Stimulated activated CD8-positive, alpha-beta memory T cell treated with anti-CD3 and anti-CD28 coated beads, Interleukin-2, amount 100 ng/mL, for 1 hour (primary cell): ENCODE measurements at places on chromosomes 6 and 20.

DNA sequence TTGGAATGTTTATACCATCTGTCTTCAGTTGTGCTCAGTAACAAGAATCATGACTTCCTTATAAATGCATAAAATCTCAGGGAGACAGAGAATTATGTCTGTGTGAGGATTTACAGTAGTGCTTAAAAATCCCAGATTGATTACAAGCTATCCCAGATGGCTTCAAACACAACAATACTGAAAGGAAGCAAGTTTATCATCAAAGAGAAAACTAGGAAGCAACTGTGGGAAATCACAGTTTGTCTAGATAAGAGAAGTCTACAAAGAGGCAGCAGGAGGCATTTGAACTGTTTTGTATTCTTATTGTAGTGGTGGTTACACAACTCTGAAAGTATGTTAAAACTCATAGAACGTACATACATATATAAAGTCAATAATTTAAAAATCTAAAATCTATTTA lies 104.4 kb upstream of the SALL4 start:
- DNase-seq: no peak

GRCh38 chr6:119077391-119077642 lies 1.1 kb downstream of the FAM184A start:
- no peak for DNase-seq

- no peak for DNase-seq
These were observed 49.7 kb downstream of the GOPC start for GRCh38 chr6:117552618-117553017.

GRCh38 chr6:142294679-142295078 lies 7.1 kb upstream of the ADGRG6 start:
- no peak for DNase-seq

DNA sequence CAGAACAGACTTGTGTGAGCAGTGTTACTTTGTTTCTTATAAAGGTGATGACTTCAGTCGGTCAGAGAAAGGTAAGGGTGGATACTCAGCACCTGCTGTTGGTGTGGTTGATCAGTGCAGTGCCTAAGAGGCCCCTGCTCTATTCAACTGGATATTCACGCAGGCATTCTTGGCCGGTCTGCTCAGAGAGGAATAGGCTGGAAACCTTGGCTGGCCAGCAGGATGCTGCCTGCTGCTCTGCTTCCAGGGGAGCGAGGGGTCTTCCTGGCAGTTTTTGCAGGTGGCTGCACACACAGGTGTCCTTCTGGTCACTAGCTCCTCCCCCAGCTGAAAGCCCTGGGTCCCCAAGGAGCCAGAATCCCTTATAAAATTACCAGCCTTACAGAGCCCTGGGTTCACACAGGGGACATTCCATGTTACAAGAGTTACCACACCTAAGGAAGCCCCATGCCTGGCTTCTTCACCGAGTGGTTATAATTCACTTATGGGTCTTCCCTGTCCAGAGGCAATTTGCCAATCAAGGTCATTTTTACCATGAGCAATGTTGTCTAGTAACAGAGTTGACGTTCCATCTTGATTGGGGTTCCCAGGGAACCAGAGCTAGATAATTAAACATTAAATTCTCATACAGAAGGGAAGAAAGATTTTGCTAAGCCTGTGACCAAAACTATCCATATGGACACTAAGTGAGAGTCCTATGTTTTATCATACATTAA lies 16.4 kb downstream of the SYNJ2 start:
- DNase-seq: no peak

DNA sequence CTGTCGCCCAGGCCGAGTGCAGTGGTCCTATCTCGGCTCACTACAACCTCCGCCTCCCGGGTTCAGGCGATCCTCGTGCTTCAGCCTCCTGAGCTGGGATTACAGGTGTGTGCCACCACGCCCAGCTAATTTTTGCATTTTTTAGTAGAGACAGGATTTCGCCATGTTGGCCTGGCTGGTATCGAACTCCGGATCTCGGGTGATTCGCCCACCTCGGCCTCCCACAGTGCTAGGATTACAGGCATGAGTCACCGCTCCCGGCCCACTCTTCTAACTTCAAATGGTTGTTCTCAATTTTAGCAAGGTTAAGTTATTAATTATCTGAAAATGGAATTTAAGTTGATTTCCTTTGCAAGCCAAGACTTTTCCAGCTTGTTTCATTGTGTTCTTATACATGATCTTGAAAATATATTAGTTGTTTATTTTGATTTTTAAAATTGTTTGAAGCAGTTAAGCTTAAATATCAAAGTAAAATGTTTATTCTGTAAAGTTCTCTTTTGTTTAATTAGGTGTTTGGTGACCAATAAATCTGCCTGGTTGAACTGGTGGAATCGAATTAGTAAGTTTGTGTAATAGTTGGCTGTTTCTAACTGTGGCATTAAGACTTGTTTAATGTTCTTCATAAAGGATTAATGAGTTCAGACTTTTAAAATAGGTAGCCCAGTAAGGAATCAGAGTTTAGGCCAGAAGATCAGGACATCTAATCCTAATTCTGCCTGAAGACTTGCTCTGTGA lies 2.3 kb downstream of the PM20D2 start:
- no peak for DNase-seq

- no peak for DNase-seq
These were observed 20.2 kb upstream of the RALGAPA2 start for GRCh38 chr20:20732641-20733040.

DNA sequence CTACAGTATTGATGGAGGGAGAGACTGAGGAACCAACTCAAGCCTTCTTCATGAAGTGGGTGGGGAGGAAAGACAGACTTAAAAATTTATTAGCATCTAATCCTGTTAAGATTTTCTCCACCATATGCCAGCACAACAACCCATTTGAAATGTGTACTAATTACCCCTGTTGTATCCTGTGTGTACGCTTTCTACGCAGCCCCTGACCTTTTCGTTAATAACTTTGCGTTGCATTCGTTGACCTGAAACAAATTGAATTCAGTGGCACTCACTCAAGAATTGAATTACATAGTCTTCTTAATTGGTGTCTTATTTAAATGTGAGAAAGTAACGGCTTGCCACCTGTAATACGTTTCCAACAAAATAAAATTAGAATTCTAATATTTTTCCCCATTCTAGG lies 113.9 kb downstream of the LINC00237 start:
- no peak for DNase-seq

- no peak for DNase-seq
These were observed 39.5 kb upstream of the BEND3 start for GRCh38 chr6:107154801-107155160.

- no peak for DNase-seq
These were observed 40.3 kb downstream of the ERMARD start for GRCh38 chr6:169791721-169792131.

DNA sequence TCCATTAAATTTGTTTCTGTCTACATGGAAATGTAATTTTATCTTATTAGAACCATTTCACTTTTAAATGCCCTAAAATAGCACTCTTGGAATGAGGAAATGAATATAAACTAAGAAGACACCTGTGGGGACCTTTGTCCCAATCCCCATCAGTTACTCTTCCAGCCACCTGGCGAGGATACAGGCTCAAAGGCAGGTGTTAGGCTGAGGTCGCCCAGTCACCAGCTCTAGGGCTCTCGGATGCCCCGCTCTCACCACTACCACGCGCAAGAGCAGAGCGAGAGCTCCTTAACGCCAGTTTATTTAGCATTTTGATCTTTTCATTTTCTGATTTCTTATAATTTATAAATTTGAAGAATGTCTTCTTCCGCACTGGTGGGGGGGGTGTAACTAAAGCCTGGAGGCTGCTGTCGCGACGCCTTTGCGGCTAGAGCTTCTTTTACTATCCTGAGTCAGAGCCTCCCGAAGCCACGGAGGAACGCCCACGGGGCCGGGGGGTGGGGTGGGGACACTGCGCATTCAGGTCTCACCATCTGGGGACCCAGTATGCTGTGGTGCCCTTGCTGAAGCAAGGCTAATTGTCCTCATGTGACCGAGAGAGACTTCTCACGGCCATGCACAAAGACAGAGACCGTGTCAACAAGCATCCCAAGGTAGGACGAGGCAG lies 38.7 kb upstream of the AFDN start:
- DNase-seq: no peak

DNA sequence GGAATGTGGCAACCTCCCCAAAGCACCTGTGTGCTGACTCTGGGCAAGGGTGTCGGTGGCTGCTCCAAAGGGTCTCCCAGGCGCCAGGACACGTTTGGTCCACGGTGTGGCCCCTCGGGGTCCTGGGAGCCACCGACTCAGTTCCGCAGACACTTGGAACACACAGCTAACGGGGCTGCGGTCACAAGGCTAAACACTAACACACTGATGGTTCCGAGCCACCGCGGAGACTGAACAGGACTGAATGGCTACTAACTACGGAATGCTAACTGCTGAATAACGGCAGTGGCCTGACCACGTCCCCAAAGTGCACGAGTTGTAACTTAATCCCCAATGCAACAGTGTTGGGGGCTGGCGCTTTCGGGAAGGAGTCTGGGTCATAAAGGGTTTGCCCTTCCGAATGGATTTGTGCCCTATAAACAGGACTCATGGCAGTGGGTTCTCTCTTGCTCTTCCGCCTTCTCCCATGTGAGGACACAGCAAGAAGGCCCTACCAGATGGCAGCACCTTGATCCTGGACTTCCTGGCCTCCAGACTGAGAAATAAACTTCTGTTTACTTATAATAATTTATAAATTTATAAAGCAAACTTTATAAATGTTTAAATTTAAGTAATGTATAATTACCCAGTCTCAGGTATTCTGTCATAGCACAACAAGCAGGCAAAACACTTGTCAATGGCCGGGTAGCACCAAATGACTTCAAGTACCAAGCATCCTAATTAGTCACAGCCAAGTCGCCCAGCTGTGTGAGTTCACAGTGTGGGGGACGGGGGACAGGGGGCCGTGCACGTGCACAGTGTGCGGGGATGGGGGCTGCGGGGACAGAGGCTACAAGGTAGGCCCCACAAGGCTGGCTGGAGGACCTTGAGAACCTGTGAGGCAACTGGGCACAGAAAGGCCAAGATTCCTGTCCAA lies 2.3 kb upstream of the EEF1A2 start:
- DNase-seq: no peak

DNA sequence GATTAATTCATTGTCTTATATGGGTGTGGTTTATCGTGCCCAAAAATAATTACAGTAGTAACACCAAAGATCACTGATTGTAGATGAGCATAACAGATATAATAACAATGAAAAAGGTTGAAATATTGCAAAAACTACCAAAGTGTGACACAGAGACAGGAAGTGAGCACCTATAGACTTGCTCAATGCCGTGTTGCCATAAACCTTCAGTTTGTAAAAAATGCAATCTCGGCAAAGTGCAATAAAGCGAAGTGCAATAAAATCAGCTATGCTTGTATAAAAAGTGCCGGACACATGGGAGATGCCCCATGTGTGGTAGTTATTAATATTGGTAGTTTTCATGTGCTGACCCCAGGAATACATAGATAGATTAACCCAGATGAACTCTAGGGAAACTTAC lies 192.6 kb downstream of the NRN1 start:
- no peak for DNase-seq

DNA sequence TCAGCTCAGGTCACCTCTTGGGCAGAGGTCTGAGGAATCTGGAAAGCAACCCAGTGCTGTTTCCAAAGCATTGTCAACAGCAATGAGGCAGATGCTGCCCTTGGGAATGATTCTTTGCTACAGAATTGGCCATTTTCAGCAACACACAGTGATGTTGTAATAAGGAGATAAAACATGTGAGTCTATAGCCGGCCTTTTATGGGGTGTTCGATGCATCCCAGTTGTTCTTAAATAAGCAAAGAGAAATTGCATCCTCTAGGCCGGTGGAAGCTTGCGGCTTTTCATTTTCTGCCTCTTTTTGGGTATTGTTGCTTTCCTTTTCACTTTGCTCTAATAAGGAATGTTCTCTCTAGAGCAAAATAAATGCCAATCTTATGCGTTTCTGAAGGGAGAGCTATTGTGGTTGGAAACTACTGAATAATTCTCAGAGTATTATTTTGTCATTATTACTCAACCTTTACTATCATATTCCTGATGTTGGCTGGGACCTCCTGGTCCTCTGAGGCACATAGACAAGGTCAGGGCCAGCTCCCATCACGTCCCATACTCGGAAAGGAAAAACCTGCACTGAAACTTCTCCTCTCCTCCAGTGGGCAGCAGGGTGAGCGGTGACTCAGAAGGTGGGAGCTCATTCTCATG lies 214.2 kb downstream of the CDH26 start:
- no peak for DNase-seq

DNA sequence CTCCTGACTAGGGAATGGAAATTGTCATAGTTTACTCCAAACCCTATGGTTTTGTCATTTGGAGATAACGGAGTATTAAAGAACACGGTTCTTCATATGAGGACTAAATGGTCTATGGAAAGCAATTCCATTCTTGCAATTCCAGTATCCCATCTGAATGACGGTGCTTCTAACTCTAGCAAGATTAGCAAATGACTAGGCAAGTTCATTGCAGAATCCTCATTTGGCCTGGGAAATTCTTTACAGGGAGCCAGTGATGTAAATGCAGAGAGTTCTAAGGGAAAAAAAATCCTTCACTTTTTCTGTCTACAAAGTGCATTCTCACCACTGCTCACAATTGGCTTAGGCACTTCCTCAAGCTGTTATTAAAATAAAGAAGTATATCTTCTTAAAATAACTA lies 111.5 kb downstream of the MOXD1 start:
- no peak for DNase-seq

GRCh38 chr20:42556575-42556974 lies 633.1 kb downstream of the PTPRT start:
- no peak for DNase-seq

GRCh38 chr20:64237316-64237715 lies 18.2 kb upstream of the PCMTD2 start:
- DNase-seq: no peak

DNA sequence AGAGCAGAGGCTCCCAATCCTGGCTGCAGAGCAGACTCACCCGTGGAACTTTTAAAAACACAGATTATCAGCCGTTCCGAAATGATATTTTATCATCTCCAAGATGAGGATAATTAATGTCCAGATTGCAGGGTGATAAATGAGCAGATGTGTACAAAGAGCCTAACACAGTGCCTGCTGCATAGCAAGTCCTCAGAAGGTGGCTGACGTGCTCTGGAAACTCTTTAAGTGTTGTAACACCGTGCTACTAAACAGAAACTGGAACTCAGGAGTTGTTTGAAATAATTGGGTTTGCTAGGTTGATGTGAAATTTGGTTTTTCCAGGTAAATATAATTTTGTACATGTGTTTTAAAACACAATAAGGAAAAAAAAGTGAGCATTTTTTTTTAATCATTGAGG lies 118.0 kb downstream of the ARMC2 start:
- no peak for DNase-seq

- no peak for DNase-seq
These were observed 1.2 kb upstream of the SYNJ2 start for GRCh38 chr6:157980288-157981131.

DNA sequence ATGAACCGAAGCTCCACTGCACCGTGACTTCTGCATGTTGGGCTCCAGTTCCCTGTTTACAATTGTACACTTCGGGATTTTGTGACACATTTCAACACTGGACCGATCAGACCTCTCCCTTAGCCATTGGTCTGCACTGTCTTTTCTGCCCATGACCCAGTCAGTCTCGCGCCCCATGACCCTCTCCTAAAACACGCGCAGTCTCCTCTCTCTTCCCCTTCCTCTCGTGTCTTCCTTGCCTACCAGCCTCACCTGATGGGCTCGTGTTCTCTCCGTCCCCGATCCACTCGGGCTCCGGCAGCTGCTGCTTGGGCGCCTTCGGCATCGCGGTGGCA lies 535 bp upstream of the ABCF1 start:
- no peak for DNase-seq

GRCh38 chr6:89562093-89562973 lies 76.2 kb downstream of the LYRM2 start:
- DNase-seq: no peak
